Renal cortical epithelial cell (primary cell): ENCODE measurements at places on chromosomes 4 and X. TPM values are rescaled to one million over a fixed set of nuclear protein-coding genes. Genes with fewer than 3 reads are reported as not detected.

GAGE13 gene
- not detected in 2 replicates for total RNA-seq

WNK3 gene
- total RNA-seq = 1.9 and 6.7 TPM in 2 replicates

HSFX2 gene
- total RNA-seq = not detected in 2 replicates

DNA sequence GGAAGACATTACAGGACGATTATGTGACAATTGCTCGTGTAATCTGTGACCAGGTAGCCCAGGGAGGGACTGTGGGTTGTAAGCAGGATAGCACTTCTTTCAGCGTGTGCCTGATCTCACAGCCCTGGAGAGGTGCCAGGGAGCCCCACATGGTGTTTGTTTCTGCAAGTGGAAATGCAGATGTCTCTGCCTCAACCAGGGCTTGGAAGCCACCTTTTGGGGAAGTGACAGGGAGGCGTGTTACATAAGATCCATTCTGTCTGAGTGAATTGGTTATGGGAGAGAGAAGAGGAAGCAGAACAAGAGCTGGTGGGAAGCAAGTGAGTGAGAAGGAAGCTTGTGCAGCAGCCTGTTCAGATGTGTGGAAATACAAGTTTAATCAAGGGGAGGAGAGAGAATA is 104.5 kb upstream of the GATB start:
- DNase-seq = no peak

- DNase-seq = peak; percentile 52
Observed at GRCh38 chrX:2401201-2401589, 99.6 kb downstream of the DHRSX start.

- DNase-seq = no peak
Observed at GRCh38 chr4:44978020-44978419, 251.7 kb upstream of the GNPDA2 start.

DNA sequence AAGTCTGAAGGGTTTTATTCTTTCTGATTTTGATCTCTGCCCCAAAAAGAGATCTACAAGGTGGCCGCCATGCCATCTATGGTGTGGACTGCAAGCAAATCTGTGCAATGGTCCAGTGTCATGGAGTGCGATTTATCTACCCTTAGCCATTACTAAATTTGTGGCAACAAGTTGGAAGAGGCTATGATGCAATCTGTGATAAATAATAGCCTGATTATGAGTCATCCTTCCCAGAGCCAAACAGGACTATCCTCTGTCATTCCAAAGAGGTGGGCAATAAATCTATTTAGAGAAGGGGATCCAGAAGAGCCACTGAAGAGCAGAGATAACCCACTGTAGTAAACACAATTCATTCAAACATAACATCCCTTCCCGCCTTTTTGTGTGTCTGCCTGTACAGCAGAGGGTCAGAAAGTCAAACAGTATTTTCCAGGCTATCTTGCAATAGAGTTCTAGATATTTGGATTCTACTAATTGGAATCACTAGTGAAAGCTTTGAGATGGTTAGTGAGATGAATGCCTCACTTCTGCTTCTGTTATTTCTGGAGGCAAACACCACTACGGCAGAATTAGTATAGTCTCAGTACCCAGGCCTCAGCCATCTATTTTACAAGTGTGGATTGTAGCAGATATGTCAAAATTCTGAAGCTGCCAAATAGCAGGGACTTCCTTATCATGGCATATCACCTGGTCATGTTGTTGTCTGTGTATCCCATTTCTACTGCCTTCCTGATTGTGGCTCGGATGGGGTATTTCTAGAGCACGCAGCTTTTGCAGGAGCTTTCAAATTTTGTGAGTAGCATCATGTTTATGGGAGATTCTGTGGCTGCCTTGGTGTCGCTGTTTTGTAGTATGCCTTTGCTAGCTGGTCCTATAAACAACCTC is 192.0 kb downstream of the SMIM20 start:
- DNase-seq = peak; percentile 85

- peak; percentile 94 for DNase-seq
Observed at GRCh38 chr4:152850377-152850776, 70.6 kb downstream of the ARFIP1 start.

- DNase-seq = no peak
Observed at GRCh38 chrX:9337046-9337445, 127.8 kb upstream of the TBL1X start.

DNA sequence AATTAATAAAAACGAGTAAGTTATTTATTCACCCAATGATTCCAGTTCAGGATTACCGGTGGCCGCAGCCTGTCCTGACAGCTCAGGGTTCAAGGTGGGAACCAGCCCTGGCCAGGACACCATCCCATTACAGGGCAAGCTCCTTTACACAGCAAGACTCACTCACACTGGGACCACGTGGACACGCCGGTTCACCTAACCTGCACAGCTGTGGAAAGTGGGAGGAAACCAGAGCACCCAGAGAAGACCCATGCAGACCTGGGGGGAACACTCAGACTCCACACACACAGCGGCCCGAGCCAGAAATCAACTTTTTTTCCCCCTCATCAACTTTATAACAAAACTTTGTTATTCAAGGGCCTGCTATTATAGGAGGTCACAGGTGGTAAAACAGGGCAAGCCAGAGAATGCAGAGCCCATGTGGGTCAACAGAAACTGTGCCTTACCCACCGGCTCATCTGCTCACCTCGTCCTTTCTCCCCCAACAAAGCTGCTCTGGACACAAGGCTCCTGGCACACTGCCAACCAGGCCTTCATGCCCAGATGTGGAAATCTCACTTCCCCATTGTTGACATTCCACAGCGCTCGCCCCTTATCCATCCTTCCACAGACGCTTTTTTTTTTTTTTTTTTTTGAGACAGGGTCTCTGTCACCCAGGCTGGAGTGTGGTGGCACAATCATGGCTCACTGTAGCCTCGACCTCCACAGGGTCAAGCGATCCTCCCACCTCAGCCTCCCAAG is 8.0 kb upstream of the ODAPH start:
- peak; percentile 50 for DNase-seq

DNA sequence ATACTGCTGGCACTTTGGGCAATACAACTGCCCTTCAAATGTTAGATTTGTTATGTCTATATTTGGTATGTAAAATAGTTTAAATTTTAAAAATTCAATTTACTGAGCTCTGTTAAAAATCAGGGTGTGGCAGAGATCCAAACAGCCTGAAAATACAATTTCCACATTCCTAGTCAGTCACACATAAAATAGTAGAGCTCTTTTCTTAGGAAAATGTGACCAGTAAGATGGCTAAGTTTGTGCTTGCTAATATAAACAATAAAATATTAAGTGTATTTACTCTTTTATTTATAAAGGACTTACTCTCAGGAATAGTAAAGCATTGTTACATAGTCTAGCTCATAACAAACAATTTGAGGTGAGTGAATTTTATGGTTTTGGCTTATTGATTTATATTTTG is 200.2 kb downstream of the DKK2 start:
- no peak for DNase-seq
